ENCODE measurements at places on chromosomes 2 and 18. TPM values are rescaled to one million over a fixed set of nuclear protein-coding genes. Genes with fewer than 3 reads are reported as not detected.

GRCh38 chr2:102045697-102046096, 53.9 kb downstream of the IL1R2 start:
- DNase-seq, result no peak

GRCh38 chr2:65999796-66000195, 435.1 kb upstream of the MEIS1 start:
- DNase-seq, result peak; percentile 21

GRCh38 chr18:25099895-25100294, 252.1 kb downstream of the ZNF521 start:
- DNase-seq, result no peak

- DNase-seq, result peak; percentile 94
Measured at GRCh38 chr2:140624200-140624599, 1506.6 kb downstream of the LRP1B start.

DNA sequence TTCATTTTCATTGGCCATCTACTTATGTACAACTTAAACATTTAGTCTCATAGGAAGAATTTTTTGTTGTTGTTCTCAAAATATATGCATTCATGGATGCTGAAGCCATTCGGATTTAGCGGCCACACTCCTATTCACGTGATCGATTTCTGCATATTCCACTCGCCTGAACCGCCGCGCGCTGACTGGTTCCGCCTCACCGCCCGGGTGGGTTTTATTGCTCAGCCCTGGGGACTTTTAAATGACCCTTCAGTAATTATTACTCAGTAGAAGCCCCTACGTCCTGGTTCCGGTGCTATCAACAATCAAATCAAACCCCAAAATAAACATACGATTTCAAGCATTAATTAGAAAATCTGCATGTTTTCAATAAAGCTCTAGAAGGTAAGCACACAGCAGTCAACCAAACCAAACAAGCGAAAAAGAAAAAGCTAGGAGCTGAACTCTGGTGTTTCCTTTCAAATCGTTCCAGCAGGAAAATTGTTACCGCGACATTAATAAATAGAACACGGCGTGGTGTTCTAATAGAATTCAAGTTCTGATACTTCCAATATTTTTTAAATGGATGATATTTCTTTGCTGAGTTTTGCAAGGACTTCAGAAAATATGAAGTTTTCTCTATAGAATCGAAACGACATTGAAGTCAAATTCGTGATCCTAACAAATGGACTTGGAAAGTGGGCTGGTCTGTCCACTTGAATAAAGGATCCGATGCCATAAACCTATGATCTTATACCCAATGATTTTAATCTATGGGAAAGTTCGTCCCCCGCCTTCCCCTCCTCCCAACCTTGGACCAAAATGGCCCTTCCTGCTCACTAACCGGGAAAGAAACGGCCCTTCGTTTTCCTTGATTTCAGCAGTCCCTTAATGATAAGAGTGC, 9.3 kb downstream of the PAX3 start:
- DNase-seq, result no peak

DNA sequence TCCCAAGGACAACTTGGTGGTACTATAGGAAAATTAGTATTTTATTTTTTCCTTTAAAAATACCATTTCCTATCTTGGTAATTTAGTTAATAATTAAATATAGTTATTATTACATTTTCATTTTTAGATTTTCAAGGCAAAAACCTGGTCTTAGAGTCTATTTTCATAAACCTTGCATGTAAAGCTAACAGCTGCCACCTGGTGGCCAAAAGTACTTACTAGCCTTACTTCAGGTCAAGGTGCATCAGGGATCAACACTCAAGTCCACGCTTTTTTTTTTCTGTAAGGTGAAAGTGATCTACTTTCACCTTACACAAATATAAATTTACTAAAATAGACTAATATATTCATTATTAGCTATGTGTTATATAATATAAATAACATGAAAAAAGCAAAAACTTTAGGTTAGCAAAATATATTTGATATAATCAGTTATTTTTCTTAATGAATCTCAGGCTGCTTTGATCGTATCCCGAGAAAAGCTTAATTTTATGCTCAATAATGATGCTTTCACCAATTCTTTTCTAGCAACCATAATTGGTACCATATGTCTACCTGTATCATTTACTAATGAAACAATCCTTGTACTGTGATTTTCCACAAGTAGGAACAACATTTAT, 62.5 kb downstream of the RELCH start:
- DNase-seq, result peak; percentile 84

DNA sequence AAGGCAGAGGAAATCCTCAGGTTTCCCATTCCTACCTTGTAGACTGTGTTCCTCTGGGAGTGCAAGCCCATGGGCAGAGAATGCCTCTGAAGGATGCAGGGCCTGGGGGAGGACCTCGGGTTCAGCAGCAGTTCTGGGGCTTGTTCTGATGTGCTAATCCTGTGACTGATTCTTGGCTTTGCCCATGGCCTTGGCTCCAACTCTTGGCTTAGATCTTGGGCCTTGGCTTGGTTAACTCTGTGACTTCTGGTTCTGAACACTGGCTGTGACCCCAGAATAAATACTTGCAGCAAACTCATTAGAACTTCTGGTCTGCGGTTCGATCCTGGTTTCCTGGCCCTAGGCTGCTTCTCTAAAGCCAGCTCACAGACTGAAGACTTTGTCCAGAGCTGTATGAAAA, 366.9 kb upstream of the ZEB2 start:
- DNase-seq, result no peak

- DNase-seq, result no peak
Measured at GRCh38 chr18:12248926-12249720, 5.0 kb upstream of the CIDEA start.

DNA sequence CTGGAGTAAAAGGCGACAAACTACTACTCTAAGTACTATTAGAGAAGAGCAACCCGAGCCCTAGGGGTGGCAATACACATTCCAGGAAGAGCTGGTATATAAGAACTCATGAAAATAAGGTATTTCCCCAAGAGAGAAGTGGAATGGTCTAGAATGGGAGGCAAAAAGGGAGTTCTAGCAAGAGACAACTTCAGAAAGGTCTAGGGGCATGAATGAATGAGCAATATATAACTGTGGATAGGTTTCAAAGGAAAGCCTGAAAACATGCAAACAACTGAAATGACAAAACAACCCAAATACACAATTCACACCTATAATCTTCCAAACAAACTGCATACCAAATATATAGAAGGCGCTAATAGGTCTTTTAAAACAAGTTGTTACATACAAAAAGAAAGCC, 22.2 kb downstream of the TRIP12 start:
- DNase-seq, result no peak

DNA sequence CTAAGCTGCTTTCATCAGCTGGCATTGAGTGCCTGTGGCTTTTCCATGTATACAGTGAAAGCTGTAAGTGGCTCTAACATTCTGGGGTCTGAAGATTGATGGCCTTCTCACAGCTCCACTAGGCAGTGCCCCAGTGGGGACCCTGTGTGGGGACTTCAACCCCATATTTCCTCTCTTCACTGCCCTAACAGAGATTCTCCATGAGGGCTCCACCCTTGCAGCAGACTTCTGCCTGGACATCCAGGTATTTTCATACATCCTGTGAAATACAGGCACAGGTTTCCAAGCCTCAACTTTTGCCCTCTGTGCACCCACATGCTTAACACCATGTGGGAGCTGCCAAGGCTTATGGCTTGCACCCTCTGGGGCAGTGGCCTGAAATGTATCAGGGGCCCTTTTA, 188.2 kb upstream of the SYT4 start:
- DNase-seq, result no peak

DNA sequence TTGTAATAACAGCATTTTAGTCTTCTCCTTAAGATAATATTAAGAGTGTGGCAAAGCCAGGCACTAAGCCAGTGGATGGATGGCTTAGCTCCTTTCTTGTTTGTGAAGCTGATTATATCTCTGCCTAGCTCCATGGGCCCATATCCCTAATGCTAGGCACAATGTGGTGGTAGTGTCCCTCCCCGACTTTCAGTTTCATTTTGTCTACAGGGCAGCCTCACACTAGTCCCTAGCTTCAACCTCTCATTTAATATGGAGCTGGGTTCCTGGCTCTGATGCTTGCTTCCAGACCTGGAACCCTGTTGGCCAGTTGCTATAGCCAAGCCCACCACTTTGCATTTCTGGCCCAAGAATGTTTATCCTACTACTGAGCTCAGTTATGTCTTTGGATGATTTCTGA, 437.0 kb upstream of the MEIS1 start:
- DNase-seq, result no peak

DNA sequence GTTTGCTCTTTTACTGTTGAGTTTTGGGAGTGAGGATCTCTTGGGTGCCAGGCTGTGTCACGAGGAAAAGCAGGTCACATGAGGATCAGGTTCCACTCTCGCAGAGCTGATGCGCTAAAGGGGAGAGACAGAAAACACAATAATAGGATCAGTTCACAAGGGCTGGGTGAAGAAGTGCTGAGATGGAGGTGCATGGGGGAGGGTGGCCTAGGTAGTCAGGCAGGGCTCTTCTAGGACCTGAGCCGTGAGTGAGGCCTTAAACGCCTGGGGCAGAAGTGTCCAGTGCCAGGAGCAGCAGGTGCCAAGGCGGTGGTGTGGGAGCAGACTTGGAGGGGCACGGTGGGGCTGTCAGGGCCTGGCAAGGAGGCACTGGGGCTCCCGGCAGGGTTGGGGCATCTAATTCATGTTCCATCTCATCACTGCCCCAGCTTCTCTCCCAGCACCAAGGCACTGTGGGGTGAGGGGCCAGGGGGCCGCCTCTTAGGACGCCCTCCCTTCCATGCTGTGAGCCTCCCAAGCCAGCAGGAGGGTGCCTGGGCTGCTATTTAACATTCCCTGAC, 9.3 kb downstream of the KCNIP3 start:
- no peak for DNase-seq

GRCh38 chr18:79621501-79621900, 58.1 kb upstream of the CTDP1 start:
- no peak for DNase-seq

GRCh38 chr2:63865159-63865799, 23.6 kb downstream of the UGP2 start:
- peak; percentile 14 for DNase-seq

DNA sequence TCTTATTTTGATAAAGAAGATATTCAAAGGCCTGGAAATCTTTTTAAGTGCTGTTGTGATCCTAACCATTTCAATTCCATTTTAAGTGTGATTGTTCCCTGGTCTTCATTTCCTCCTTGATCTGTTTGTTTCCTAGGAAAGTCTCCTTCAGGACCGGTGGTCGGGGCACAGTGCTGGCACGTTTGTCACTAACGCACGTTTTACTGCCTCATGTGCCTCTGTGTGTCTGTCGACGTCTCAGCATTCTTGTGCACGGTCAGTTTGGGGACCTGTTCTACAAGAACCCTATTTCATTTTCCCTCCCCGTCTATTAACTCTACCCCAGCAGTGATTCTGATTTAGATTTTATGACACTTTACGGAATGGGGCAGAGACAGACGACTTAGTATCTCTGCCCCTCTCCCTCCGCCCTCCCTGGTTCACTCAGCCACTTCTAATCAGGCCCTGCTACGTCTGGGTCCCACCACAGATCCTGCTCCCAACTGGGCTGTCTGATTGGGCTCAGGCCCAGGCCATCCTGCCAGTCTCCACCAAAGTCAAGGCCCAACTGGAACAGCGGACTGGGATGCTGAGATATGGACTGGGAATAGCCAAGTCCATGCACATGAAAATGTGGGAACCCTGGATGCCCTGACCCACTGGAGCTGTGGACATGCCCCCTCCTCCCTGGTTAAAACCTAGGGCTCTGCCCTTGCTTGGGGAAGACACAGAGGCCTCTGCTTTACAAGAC, 95.6 kb downstream of the TWIST2 start:
- DNase-seq, result no peak

GRCh38 chr2:47297767-47298425, 105.1 kb upstream of the MSH2 start:
- DNase-seq, result no peak

The IL37 gene
- 2.6 TPM for total RNA-seq

The CYB5A gene
- 130 TPM for total RNA-seq

The MC5R gene
- not detected for total RNA-seq

The EMX1 gene
- total RNA-seq, result not detected

The GKN2 gene
- total RNA-seq, result not detected

The IL1B gene
- 67.5 TPM for total RNA-seq

The TANC1 gene
- total RNA-seq, result 18.7 TPM

The SULT1C3 gene
- not detected for total RNA-seq

The FRZB gene
- total RNA-seq, result 0.11 TPM

The TMEM200C gene
- 6.5 TPM for total RNA-seq

The MOGAT1 gene
- not detected for total RNA-seq

The MTIF2 gene
- 46.5 TPM for total RNA-seq

The TNFAIP6 gene
- not detected for total RNA-seq

The ATIC gene
- total RNA-seq, result 41.7 TPM

The LRP2 gene
- total RNA-seq, result not detected

The YES1 gene
- total RNA-seq, result 73.5 TPM
